ENCODE measurements at places on chromosomes 4 and X.

DNA sequence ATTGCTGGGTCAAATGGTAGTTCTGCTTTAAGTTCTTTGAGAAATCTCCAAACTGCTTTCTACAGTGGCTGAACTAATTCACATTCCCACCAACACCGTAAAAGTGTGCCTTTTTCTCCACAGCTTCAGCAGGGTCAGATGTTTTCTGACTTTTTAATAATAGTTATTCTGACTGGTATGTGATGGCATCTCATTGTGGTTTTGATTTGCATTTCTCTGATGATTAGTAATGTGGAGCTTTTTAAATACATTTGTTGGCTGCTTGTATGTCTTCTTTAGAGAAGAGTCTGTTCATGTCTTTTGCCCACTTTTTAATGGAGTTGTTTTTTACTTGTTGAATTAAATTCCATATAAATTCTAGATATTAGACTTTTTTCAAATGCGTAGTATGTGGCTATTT lies 257.5 kb upstream of the ANKRD50 start:
- peak; percentile 8 for DNase-seq

- DNase-seq = peak; percentile 6
These were observed 39.8 kb downstream of the NPY2R start for GRCh38 chr4:155248002-155248896.

DNA sequence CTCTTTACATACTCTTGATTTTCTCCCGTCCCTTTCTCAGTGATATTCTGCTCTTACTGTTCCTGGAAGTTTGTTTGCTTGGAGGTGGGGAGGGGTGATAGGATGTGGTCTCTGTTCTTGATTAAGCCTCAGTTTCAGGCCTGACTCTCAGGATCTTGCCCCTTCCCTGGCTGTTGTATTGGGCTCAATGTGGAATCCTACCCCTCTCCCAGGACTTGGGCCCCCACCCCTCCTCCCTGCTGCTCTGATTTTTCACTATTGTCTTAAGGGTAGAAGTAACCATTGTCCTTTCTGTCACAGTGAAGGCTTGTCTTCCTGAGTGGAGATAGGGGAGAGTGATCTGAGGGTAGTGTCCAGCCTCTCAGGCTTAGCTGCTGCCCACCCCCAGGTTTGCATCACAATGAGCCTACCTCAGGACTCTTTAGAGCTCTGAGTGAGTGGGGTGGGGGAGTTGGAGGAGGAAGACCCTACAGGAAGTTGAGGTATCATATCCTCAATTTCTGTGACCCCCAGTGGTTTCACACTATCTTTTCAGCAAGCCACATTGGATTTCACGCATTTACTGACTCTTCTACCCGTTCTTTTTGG lies 16.5 kb downstream of the CDKL5 start:
- no peak for DNase-seq

GRCh38 chr4:161841759-161842158 lies 322.0 kb downstream of the FSTL5 start:
- DNase-seq = no peak

- DNase-seq = no peak
These were observed 90.4 kb upstream of the CITED1 start for GRCh38 chrX:72396117-72396516.

- peak; percentile 32 for DNase-seq
These were observed 118.2 kb downstream of the AFAP1 start for GRCh38 chr4:7821245-7822136.

- no peak for DNase-seq
These were observed 78.7 kb downstream of the ANAPC10 start for GRCh38 chr4:145019346-145019745.

DNA sequence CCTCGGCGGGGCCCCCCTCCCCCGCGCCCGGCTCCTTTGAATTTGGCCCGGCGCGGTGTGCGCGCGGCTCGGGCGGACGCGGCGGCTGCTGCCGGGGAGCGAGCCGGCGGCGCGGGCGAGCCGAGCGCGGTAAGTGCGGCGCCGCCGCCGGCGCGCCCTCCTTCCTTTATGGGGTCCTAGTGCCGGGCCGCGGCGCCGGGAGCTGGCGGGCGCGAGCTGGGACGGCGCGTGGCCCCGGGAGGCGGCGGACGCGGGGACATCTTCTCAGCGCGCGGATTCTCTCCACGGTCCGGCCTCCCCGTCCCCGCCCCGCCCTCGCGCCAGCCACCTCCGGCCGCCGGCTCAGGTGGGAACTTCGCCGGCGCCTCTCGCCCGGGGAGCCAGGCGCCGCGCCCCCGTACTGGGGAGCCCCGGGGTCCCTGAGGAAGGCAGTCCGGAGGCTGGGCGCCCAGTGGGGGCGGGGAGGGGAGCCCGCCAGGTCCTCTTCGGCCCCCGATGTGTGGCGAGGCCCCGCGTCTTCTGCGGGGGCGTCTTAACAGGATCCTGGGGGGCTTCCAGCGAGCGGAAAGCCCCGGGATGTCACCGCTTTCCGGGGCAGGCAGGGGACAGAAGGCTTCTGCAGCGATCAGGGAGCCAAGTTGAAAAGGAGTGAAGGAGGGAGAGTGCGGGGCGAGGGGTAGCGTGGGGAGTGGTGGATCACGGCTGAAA lies 98.4 kb upstream of the TENM3 start:
- DNase-seq = no peak

GRCh38 chrX:15343075-15343476 lies 7.8 kb upstream of the PIGA start:
- peak; percentile 28 for DNase-seq

GRCh38 chrX:130280901-130281300 lies 12.2 kb upstream of the ZNF280C start:
- DNase-seq = no peak

GRCh38 chr4:105414316-105414715 lies 59.5 kb downstream of the PPA2 start:
- DNase-seq = no peak

GRCh38 chrX:129779747-129780146 lies at the start of gene SASH3:
Gene SASH3 (plus strand): TSS chrX:129779949. CDS start chrX:129780098, 149 bp downstream.
- no peak for DNase-seq

GRCh38 chr4:83054928-83055327 lies 19.9 kb downstream of the COPS4 start:
- no peak for DNase-seq

DNA sequence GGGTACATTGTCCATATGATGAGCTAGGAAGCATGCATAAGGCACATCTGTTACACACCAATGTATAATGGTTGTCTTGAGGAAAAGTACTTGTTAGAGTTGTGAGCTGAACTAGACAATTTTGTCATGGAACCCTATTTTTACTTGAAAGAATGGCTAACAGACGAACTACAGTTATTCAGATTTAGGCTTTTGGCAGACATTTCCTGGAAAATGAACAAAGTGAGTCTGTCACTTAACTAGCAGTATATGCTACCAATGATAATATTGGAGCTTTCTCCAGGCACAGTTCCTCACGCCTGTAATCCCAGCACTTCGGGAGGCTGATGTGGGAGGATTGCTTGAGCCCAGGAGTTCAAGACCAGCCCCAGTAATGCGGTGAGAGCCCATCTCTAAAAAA lies 61.9 kb upstream of the SLC25A43 start:
- no peak for DNase-seq

- no peak for DNase-seq
These were observed 107.8 kb downstream of the CCNG2 start for GRCh38 chr4:77264826-77265225.

GRCh38 chr4:95693594-95693993 lies 144.8 kb upstream of the UNC5C start:
- no peak for DNase-seq

- DNase-seq = no peak
These were observed 6.9 kb upstream of the ELF4 start for GRCh38 chrX:130117166-130117565.

DNA sequence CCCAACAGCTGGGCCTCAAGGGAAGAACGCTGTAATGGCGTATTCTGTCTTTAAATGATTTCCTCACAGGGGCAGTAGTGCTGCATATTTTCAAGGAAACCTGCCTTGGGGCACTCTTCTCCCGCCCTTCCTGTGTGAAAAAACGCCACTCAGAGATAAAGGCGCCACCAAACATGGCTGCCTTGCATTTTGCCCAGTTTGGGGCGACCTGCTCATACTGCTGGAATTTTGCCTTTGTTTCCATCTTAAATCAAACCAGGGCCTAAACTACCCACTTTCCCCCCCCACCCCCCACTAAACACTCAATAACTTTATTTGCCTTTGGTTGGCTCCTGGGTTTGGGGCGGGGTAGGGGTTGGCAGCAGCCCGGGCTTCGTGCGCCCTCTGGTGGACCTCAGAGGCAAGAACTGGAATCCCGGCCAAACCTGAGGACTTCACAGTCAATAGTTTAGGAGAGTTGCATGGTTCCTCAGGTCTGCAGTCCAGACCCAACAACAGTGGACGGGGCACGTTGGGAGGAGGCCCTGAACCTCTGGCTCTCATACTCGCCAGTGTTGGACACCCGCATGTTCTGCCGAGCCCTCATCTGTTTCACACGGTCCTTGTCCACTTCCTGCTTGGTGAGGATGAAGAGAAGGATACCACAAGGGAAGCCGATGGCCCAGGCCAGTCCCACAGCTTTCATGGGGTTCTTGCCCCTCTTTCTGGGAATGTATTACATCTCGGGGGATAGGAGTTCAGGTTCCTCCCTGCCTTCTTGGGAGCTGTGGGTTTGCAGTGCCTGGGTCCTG lies 220.1 kb upstream of the STK26 start:
- DNase-seq = peak; percentile 25

All from stromal cell of bone marrow (primary cell).